Cardiac septum (tissue), 1 donor: ENCODE measurements at places on chromosomes 16 and 17. TPM values are rescaled to one million over a fixed set of nuclear protein-coding genes. Genes with fewer than 3 reads are reported as not detected.

The KRTAP16-1 gene
- total RNA-seq = not detected

The CPHXL2 gene
- not detected for total RNA-seq

The CBFA2T3 gene
- 5.9 TPM for total RNA-seq

The SLC35G6 gene
- not detected for total RNA-seq

The PMP22 gene
- 91.8 TPM for total RNA-seq

The MEOX1 gene
- total RNA-seq = 19.8 TPM

The SCNN1G gene
- not detected for total RNA-seq

The KRTAP4-4 gene
- not detected for total RNA-seq

The CDRT15 gene
- not detected for total RNA-seq

The HAS3 gene
- 0.38 TPM for total RNA-seq

The C17orf50 gene
- total RNA-seq = not detected

The SLC5A11 gene
- total RNA-seq = not detected

The DDX42 gene
- total RNA-seq = 66.1 TPM

The DPEP1 gene
- not detected for total RNA-seq

The SMIM5 gene
- 1.7 TPM for total RNA-seq

The OVCA2 gene
- 19.8 TPM for total RNA-seq
